ENCODE measurements at places on chromosomes 5 and 9.

GRCh38 chr5:108418197-108418596 is 36.3 kb upstream of the FBXL17 start:
- DNase-seq: no peak

GRCh38 chr5:77851176-77852067 is 75.3 kb upstream of the TBCA start:
- DNase-seq: no peak

DNA sequence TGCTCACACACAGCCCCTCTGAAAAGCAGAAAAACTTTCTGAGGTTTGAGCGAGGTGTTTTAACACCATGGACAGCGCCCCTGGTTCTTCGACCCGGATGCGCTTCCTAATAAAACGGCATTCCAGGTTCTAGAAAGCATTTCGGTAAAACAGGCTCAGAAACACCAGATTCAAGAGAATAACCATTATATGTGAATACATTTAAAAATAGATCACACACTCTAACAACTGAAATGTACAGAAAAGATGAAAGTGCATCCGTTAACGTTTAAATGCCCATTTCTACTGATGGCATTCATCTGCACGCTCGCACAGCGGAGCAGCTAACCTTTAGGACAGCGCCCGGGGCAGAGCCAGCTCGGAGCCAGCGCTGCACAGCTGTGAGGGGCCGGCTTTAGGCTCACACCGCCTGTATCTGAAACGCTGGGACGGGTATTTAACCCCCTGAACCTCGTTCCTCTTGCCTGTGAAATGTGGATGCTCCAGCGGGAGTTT is 26.3 kb upstream of the TENT4A start:
- DNase-seq: no peak

DNA sequence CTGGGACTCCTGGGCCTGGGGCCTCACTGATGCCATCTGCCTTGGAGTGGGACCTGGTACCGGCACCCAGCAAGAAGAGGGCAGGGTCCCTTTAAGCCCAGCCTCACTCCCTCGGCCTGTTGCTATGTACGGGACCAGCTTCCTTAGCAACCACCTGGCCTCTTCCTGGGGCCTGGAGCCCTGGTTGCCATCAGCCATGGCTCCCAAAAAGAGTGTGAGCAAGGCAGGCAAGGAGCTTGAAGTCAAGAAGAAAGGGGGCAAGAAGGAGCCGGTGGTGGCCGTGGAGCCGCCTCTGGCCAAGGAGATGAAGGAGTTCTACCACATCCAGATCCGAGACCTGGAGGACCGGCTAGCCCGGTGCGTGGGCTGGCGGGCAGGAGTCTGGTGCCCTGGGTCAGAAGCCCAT is at the start of gene CFAP157:
Gene CFAP157, plus strand, starts transcription at position 153 of the 406 bp plus-strand sequence. Its CDS starts 44 bp downstream, at position 197.
- no peak for DNase-seq

GRCh38 chr5:107275333-107275732 is 395.4 kb downstream of the EFNA5 start:
- DNase-seq: no peak

DNA sequence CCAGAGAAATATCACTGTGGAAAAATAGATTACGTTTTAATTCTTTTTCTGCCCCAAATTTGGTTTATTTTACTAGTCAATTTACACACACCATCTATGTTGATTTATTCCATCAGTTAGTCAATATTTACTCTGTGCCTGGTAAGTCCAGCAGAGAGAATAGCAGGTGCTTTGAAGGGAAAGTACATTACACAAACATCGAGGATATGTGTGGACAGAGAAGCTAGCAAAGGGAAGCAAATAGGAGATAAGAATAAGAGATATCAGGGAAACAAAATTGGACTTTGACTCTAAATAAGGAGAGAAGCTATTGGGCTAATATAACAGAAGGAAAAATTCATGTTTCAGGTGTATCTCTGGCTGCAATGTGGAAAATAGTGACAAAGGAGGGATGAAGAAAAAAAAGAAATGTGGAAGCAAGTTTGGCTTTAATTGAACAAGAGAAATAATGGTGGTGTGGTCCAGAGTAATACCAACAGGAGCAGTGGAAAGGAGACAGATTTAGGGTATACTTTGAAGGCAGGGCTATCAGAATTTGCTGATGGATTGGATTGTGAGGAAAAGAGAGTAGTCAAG is 587.7 kb upstream of the CDH6 start:
- no peak for DNase-seq

DNA sequence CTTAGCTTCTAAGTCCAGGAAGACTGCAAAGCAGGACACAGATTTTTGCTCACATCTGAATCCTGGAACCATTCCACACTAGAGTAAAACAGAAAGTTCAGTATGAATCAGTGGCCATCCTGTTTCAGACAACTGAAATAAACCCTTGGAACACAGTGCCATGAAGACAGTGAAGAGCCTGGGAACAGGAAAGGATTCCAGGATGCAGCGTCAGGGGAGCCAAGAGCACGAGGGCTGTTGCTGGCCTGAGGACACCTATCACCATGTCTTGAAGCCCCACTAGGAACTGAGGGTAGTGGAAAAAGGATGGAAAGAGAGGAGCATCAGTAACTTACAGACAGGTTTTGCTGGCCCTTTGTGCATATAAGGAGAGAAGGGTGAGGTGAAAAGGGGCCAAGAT is 115.3 kb upstream of the FSTL4 start:
- no peak for DNase-seq

DNA sequence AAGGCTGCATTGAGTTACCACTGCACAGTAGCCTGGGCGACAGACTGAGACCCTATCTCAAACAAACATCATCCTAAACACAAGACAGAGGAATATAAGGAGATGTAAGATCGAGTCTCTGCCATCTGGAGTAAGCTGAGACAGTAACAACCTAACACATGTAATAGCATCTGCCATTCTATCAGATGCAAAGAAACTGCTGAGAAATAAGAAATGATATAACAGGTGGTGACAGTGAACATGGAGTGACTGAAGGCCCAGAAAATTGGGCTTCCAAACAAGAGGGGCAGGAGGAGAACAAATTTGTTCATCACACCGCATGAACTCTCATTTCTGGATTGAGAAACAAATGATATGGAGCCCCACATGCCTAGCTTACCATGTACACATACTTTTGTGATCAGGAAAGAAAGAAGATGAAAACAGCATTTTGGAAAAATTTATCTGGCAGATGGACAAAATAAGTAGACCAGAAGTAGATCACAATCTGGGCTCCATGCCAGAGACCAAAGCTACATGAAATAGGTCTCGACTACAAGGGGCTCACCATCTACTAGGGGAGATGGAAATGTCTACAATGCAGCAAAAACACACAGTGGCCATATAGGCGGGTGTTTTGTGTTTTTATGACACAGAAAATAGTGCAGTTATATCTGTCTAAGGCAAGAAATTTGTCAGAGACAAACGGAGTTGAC is 45.5 kb downstream of the ECPAS start:
- DNase-seq: no peak

DNA sequence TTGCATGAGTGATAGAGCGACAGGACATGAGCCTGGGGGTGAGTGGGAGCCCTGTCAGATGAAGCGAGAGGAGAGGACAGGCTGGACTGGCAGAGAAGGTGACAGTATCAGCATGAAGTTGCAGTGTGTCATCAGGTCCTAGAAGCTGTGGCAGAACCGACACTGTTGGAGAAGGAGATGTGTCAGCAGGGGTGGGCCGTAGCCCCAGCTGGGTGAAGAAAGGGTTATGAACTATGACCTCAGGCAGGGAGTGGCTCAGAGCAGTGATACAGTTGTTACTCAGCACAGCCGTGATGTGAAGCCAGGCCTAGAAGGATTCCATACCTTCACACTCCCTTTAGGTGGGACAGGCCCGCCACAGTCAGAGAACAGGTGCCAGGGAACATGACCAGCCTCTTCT is 7.6 kb downstream of the PCYOX1L start:
- no peak for DNase-seq

GRCh38 chr5:134420343-134420742 is 8.7 kb upstream of the CDKN2AIPNL start:
- no peak for DNase-seq

- no peak for DNase-seq
Measured at GRCh38 chr5:141199359-141200235, at the start of gene PCDHB11. Gene PCDHB11, plus strand, starts transcription at chr5:141199627. Its CDS starts 148 bp downstream, at chr5:141199775.

GRCh38 chr5:133927300-133928180 is 40.9 kb downstream of the C5orf15 start:
- no peak for DNase-seq

- no peak for DNase-seq
Measured at GRCh38 chr9:33157960-33158842, 8.9 kb downstream of the B4GALT1 start.

DNA sequence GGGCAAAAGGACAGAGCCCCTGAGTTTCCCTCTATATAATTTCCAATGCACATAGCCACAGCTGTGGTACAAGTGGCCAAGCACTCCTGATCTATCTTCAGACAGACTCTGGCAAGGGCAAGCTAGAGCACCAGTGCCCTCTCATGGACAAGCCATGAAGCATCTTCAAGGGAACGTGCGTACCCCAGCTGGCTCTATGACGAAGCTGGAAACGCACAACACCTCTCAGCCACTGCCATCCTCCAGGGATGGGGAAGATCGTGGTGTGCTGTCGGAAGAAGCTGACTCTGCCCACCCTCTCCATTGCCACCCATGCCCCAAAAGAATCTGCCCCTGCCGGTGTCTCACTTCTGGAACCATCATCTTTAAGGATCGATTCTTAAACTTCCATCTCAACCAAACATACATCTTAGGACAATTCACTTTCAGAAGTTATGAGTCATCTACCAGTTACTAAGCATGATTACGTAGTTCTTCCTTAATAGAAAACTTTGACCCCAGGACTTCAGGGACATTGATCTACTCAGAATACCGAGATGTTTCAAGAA is 482.9 kb downstream of the AGTPBP1 start:
- no peak for DNase-seq

DNA sequence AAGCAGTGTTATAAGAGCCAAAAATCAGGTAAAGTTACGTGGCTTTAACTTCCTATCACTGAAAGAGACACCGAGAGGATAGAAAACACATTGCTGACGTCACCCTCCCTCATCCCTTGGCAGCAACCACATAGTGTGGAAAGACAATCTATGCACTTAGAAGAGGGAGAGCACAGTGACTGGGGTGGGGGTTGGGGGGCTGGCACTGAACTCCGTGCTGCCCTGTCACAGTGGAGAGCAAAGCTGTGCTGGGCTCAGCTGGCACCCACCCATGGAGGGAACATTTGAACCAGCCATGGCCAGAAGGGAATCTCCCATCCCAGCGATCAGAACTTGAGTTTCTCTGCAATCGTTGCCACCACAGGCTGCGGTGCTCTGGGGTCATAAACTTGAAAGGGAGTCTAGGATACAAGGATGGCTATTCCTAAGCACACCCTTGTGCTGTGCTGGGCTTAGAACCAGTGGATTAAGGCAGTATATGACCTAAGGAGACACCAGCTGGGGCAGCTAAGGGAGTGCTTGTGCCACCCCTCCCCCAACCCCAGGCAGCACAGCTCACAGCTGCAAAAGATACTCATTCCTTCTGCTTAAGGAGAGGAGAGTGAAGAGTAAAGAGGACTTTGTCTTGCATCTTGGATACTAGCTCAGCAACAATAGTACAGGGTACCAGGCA is 73.4 kb downstream of the KIAA0825 start:
- no peak for DNase-seq

DNA sequence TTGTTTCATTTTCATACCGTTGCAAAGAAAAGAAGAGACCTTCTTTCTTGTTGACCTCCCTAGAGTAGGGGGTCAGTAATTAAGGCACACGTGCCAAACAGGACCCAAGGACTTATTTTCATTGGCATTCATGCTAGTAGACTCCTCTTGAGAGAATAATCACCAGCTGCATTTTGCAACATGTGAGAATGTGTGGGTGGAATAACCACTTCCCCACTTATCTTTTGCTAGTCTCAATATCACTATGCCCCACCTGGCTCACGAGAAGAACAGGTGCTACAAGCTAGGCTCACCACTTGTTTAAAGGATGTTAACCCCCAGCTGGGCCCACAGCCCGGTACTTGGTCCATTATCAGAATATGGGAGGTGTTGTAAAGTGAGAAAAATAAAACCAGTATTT is 460.7 kb upstream of the MEF2C start:
- no peak for DNase-seq

DNA sequence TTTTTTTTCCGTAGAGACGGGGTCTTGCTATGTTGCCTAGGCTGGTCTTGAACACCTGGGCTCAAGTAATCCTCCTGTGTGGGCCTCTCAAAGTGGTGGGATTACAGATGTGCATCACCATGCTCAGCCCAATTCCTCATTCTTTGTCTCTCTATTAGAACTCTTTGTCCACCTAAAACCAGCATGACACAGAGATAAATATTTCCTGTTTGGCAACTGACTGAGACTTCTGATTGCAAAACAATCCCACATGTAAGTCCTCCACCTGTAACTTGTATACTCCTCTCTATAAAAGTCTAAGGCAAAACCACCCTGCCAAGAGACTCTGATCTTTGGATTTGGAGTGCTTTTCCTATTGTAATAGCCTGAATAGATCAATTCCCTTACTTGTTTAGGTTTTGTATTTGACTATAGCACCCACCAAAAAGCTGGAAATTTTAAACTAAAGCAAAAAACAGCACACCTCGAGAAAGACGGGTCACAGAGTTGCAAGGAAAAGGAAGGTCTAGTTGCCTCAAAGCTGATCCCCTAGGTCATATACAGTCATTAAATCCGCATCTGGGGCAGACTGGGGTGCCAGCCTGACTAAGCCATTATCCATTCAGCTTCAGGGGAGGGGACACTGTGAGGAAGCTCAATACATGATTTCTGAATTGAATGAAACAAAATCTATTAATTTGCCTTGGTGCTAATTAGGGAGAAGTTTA is 13.5 kb upstream of the KIF27 start:
- DNase-seq: no peak

GRCh38 chr9:112487008-112487798 is 576 bp downstream of the KIAA1958 start:
- peak; percentile 32 for DNase-seq

GRCh38 chr9:131098391-131099101 is 2.2 kb downstream of the AIF1L start:
- DNase-seq: no peak

DNA sequence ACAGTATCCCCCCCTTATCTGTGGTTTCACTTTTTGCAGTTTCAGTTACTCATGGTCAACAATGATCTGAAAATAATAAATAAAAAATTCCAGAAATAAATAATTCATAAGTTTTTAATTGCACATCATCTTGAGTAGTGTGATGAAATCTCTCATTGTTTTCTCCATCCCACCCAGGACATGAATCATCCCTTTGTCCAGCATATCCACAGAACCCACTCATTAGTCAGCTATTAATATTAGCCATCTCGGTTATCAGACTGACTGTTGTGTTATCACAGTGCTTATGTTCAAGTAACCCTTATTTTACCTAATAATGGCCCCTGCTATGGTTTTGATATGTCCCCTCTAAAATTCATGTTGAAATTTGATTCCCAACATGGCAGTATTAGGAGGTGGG is 40.7 kb downstream of the FAM114A2 start:
- DNase-seq: no peak

GRCh38 chr9:136297016-136297691 is 6.7 kb downstream of the CCDC187 start:
- DNase-seq: no peak

- no peak for DNase-seq
Measured at GRCh38 chr5:178527458-178528307, 62.5 kb downstream of the COL23A1 start.

DNA sequence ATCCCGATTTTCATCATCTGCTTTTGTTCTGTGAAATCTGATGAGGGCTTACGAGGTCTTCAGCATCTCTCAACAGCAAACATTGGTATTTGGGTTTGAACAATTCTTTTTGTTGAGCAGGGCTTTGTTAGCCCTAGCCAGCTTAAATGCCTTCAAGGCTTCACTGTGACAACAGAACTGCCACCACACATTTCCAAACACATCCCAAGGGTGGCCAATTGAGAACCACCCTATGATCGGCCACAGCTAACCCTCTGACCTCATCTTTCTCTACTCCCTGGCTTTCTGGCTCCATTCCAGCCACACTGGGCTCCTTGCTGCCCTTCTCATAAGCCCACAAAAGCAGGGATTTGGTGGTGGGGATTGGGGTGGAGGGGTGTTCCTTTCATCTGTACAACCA is 17.6 kb downstream of the MTX3 start:
- no peak for DNase-seq
